ENCODE measurements at places on chromosomes 3 and 15.

- DNase-seq = no peak
These were observed 612.9 kb downstream of the ROBO1 start for GRCh38 chr3:79154865-79155264.

- DNase-seq = no peak
These were observed 216.4 kb downstream of the TLE3 start for GRCh38 chr15:69881302-69881670.

DNA sequence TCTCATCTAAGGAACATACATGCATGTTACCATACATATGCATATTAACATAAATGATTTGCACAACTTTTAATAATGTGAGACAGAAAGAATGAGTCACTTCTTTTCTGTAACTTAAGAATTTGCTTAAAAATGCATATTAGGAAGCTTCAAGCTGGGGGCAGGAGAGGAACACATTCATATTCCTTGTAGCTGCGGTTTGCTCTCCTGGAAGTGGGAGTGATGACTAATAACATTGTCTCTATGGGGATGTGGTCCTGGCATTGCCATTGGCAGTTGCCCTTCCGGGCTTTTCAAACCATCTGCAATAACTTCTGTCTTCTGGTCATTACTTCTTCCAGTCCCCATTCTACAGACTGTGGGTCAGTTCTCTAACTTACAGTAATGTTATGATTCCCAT lies 15.6 kb downstream of the CHST2 start:
- DNase-seq = no peak

DNA sequence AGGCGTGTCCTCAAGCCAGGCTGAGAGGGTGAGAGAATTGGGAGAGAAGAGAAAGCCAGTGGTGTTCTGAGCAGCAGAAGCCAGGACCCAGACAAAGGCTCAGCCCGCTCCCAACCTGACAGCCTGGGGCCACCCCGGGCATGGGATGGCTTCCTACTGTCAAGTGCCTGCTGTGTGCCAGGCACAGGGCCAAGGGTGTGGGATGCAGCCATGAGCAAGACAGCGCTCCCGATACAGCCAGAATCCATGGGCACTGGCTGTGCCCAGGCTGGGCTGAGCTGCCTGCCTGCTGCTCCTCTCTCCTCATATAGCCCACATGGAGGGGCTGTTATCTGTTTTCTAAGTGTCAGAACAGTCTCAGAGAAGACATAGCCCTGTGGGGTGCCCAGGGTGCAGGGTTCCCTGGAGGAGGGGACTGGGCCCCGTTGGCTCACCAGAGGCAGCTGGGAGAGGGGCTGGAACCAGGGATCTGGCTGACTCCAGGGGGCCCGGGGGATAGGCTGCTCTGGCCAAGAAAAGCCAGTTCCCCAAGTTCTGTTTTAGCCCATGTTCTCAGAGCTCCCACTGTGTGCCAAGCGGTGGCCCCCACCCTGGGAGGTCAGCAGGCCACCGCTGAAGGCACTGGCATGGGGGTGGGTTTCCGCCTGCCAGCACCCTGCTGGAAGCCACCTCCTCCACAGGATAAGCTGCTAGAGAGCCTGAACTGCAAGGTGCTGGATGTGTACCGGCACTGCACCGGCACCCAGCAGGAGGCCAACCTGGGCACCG lies 39.0 kb downstream of the CFAP100 start:
- DNase-seq = no peak

GRCh38 chr15:41883484-41883825 lies 10.4 kb downstream of the SPTBN5 start:
- DNase-seq = no peak

GRCh38 chr3:73419179-73419803 lies 205.4 kb downstream of the PDZRN3 start:
- DNase-seq = peak; percentile 82

GRCh38 chr3:169668072-169668956 lies 4.8 kb upstream of the MECOM start:
- DNase-seq = peak; percentile 84

- no peak for DNase-seq
These were observed 71.9 kb downstream of the SSR3 start for GRCh38 chr3:156483002-156483401.

- no peak for DNase-seq
These were observed 379.3 kb downstream of the NTRK3 start for GRCh38 chr15:87877114-87877810.

GRCh38 chr15:73753250-73754130 lies at the start of gene INSYN1:
TSS of gene INSYN1 (minus strand) at chr15:73753351. CDS start at chr15:73751130, 2,221 bp downstream.
- DNase-seq = peak; percentile 82

- peak; percentile 93 for DNase-seq
These were observed 412 bp upstream of the CTXN2 start for GRCh38 chr15:48190932-48191573.

GRCh38 chr15:72483279-72483678 lies 9.1 kb downstream of the ARIH1 start:
- DNase-seq = no peak

DNA sequence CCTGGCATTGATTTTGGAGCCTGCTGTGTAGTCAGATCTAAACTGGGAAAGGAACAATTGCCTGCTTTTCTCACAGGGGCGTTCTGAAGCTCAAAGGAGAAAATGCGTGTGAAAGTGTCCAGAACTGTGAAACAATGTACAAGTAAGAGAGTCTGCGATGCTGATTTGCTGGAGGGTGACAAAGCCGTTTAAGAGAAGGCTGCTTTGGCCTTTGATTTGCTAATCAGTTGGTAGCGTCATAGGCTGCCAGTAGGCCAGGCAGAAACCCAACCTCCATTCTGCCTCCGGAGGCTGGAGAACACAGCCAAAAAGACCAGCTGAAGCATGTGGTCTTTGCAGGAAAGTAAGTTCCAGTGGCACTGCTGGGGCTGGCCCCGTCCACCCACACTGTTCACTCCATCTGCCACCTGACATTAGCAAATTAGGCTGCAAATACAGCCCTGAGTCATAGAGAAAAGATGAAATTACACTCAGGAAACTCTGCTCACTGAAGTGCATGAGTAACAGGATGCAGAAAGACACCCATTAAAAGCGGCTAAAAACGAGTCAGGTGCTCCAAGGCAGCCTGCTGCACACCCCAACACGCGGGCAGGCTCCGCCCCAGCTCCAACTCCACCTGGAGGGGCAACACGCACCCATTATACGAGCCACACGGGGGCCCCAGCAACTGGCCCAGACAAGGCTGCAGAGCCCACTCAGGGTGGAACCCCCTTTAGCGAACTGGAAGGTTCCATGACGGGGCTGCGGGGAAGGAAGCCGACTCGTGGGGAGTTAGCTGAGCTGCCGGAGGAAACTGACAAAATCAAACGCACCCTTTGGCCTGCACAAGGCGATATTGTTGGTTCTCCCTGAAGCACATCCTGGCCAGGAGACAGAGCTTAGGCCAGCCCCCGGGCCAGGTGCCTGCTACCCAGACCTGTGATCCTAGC lies 31.6 kb downstream of the ZDHHC19 start:
- DNase-seq = no peak

All from stomach (tissue), 19 donors.